NCI-H510A (cell line): ENCODE measurements at places on chromosomes 7 and 10.
A peak's percentile ranks its signal among the peaks of the same experiment; 100 is the strongest.

DNA sequence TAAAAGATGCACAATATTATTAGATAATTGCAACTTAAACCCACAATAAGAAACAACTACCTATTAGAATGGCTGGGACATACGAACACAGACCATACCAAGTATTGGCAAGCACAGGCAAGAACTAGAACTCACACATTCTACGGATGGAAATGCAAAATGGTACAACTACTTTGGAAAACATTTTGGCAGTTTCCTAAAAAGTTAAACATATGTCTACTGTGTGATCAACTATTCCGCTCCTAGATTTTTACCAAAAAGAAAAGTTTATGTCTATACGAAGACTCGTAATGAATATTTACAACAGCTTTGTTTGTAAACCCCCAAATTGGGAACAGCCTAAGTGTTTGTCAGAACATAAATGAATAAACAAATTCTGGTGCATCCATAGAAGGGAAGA lies 194.7 kb downstream of the FGFR2 start:
- DNase-seq: no peak

DNA sequence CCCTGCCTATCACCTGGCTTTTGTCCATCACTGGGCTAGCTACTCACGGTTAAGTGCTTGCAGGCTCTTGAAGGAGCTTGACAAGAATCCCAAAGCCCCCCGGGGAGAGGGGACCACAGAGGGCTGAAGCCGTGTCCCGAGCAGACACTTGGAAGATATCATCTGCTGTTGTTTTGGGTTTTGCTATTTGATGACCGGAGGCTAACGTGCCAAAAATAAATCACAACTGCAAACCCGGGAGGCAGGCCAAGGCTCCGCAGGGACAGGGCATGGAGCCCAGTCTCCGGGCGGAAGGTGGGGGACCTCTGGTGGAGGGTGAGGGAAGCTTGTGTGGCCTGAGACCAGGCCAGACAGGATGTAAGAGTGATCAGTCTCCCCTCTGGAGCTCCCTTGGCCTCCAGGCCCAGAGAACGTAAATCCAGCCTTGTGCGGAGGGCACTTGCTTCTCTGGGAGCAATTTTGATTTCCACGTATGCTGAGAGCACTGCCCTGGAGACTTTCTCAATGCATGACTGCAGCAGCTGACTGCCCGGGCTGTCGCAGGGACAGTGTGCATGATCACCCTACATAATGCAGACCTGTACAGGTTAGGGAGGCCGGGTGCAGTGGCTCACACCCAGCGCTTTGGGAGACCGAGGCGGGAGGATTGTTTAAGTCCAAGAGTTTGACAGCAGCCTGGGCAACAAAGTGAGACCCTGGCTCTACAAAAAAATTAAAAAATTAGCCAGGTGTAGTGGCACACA lies at the start of gene PHKG1:
Gene PHKG1 (minus strand): TSS at position 164 of the 743 bp plus-strand sequence. CDS start 4,011 bp downstream, outside the sequence.
- peak; percentile 22 for DNase-seq

- no peak for DNase-seq
Observed at GRCh38 chr7:134546955-134547354, 2.0 kb upstream of the AKR1B15 start.

DNA sequence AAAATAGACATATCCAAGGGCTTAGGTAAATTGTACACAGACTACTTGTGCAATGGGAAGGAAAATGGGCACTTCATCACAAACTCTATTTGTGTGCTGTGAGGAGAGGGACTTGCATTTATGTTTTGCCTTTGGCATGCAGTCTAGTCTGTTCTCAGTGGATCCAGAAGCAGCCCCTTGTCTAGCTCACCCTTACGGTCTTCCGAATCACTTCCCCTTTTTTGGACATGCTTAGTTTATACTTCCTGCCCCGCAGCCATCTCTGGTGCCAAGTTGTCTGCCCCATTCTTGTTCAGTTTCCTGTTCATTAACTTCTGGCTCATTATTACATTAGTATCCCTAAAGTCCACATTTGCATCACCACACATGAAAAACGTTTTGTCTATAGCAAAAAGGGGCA lies 161.6 kb downstream of the NRCAM start:
- no peak for DNase-seq

- no peak for DNase-seq
Observed at GRCh38 chr7:77651575-77652162, 44.6 kb upstream of the RSBN1L start.

- DNase-seq: no peak
Observed at GRCh38 chr7:151038951-151039849, 9.1 kb upstream of the ASIC3 start.

DNA sequence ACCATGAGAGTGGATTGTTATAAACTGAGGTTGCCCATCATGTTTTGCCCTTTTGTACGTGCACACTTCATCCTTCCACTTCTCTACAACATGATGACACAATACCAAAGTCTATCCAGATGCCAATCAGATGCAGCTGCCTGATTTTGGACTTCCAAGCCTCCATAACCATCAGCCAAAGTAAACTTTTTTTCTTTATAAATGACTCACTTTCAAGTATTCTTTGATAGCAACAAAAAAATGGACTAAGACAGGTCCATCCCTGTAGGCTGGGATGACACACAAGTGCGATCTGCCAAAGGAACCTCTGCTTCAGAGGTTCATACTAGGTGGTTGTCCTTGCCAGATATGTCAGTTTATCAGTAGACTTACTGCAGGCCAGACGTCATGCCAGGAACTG lies 320.2 kb upstream of the FZD1 start:
- DNase-seq: no peak

GRCh38 chr10:48691812-48692528 lies 7.3 kb downstream of the WDFY4 start:
- no peak for DNase-seq

DNA sequence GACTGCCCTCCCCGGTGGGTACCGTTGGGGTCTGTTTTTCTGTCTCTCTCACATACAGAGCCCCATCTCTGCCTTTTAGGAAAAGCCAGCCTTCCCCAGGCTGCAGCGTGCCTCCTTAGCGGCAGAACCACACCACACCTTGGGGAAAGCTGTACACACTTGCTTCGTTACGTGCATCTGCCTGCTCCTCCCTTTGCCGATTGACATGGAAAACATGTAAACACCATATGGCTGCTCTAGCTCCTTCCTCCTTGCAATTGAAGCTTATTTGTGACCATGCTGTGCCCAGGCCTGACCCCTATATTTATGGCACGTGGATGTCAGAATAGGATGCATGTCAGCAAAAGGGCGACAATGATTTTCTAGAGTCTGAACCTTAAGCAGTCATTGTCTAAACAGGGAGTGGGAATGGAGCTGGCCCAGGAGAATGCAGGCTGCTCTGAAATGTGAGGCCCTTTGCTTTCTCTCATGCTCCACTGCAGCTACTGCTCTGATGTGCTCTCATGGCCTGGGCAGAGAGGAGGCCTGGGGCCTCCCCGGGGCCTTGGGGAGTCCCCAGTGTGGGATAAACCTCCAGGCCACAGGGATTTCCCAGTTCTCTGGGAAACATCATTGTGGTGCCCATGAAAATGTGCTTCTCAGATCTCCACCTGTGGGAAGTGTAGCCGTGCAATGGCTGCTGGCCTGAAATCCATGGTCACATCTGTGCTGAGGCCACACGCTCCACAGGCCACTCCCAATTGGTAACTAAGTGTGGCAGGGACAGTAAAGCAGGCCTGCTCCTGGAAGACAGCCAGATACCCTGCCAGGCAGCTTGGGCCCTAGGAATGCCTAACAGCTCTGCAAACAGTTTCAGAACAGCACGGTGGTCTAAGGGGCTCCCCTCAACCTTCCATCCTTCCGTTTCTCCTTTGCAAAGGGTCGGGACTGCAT lies 18.6 kb downstream of the PDE6C start:
- DNase-seq: no peak

DNA sequence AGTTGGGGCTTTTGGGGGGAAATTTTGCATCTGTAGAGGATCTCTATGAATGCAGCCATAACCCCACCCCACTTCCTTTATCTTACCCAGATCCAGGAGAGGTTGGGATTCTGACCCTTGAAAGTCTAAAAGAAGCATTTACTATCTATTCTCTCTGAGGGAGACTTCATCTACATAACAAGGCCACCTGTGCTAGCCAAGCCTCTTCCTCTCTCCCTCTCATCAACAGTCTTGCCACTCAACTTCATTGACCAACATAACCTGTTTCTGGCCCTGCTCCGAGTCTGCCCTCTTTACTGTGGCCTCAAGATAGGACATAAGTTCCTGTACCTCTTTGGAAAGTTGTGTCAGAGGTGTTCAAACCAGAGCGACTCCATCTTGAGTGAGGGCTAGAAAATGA lies 19.4 kb downstream of the TUBAL3 start:
- DNase-seq: no peak

- DNase-seq: no peak
Observed at GRCh38 chr10:82462910-82463551, 588.0 kb downstream of the NRG3 start.
